ENCODE measurements at places on chromosomes 7 and 10. TPM values are rescaled to one million over a fixed set of nuclear protein-coding genes. Genes with fewer than 3 reads are reported as not detected.
A peak's percentile ranks its signal among the peaks of the same experiment; 100 is the strongest.

DNA sequence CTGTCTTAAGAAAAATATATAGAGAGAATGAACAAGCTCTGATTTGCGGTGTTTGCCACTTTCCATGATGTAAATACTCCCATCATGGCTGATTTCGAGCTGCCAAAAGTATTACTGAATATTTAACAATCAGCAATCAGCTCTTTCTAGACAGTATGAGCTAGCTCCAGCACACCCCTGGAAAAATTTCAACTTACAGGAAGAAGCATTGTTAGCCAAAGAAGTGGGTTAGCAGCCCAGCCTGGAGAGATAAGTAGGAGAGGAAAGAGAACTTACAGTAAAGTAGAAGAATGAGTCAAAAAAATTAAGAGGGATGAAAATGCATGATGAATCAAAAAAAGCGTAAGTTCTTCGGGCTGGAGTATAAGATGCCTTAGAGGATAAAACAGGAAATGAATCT, 60.6 kb upstream of the ANK3 start:
- no peak for DNase-seq

GRCh38 chr10:6553937-6554336, 26.1 kb downstream of the PRKCQ start:
- no peak for DNase-seq

DNA sequence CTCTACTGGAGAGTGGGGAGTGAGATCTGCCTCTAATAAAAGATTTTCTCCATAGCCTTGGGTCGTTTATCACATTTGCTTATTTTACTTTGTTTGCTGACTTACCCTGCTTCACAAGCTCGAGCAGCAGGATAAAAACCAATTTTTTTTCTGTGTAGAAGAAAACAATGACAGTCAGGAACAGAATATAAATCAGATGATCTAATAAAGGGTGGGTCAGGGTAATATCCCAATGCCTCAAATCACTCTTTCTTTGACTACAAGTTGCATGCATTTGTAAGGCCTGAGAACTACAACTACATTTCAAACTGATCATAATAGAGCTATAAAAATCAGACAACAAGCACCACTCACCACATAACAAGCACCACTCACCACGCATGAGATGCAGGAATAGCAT, 174.4 kb upstream of the ADARB2 start:
- DNase-seq = no peak

DNA sequence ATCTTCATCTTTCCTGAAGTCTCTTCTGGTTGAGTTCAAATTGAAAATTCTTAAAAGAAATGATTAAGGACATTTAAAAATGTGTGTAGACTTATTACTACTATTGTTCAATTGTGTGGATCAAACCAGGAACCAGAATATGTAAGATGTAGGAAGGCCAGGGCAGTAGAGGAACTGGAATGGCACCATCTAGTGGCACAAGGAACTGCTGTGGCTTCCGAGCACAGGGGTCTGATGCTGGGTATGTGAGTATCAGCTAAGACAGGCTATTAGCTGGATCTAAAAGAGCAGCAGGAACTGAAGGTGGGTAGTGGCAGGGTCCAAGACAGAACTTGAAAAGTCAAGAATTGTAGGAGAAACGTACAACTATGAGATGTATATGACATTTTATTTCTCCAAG, 247.3 kb downstream of the SEMA3A start:
- peak; percentile 33 for DNase-seq

- no peak for DNase-seq
Observed at GRCh38 chr7:39399986-39400385, 166.2 kb upstream of the YAE1 start.

- DNase-seq = no peak
Observed at GRCh38 chr7:89283302-89283701, 487.8 kb upstream of the TEX47 start.

DNA sequence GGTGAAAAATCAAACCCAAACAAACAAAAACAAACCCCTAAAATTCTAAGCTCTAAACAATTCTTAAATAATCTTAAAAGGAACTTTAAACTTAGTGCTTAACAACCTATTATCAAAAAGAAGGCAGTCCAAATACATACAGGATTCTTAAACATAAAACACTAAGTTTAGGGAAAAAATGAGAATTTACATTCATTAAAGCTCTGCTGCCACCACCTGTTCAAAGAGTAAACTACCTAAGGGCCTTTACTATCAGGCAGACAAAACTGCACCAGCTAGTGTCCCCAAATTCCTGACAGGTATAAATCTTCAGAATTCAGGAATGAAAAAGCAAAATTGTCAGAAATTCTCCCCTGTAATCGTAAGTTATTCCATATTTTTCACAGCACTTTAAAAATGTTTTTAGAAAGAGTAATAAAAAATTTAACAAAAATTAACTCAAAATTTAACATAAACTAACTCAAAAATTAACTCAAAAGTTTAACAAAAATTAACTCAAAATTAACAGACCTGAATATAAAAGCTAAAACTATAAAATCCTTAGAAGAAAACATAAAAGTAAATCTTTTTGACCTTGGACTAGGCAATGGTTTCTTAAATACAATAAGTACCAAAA, 55.1 kb downstream of the PDZD8 start:
- DNase-seq = peak; percentile 42

GRCh38 chr7:68146983-68147382, 1150.3 kb downstream of the TYW1 start:
- DNase-seq = no peak

DNA sequence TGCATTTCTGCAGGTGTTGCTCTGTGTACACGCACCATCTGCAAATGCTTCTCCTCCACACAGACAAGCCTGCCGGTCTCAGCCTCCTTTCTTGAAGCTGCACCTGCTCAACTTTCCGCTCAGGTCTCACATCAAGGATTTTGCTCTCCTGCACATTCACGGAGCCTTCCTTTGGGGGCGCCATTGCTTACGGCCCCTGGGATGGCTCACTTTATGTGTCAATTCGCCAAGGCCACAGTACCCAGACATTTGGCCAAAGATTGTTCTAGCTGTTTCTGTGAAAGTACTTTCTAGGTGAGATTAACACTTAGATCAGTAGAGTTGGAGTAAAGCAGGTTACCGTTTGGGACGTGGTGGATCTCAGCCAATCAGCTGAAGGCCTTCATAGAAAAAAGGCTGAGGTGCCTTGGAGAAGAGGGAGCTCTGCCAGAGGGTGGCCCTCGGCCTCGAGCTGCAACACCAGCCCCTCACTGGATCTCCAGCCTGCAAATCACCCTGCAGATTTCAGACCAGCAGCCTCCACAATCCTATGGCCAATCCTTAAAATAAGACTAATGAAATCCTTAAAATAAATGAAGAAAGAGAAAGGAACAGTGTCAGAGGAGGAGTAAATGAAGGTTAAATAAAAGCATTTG, 39.9 kb upstream of the PPP2R2D start:
- DNase-seq = no peak

GRCh38 chr7:28410628-28411531, 1.4 kb upstream of the CREB5 start:
- peak; percentile 31 for DNase-seq

- no peak for DNase-seq
Observed at GRCh38 chr10:27745732-27746396, at the start of gene MKX. Gene MKX, minus strand, starts transcription at chr10:27745819. Its CDS starts 2,404 bp downstream, at chr10:27743415.

GRCh38 chr7:130926001-130926691, 192.1 kb upstream of the KLF14 start:
- DNase-seq = no peak

DNA sequence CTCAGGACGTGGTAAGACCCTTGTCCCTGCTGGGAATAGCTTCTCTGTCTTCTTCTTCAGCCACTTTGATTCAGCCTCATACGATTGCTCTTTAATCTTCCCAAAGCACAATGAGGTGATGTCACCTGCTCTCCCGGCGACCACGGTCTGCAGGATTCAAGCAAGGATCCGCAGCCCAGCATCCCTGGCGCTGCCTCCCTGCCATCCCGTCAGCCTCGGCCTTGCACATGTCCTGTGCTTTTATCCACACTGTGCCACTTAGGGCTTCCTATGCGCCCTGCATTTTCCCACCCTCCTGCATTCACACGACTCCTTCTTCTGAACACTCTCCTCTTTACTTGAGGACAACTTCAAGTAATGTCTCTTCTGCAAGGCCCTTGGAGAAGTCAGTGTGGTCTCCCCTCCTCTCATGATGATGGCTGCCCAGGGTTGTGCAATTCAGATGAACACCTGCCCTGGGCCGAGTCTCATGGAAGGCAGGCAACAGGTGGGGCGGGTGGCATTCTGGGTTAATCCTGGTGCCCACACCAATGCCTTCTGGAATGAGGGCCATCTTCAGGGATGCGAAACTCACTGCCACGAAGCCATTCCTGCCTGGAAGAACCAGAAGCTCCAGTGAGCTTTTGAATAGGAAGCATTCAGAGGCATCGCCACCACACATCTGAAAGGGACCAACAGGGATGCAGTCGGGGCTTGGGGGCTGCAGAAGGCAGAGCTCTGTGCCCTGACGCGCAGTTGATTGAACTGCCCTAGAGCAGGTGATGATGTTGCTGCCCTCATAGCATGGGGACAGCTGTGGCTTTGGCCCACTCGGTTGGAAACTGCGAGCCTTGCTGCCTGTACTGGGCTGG, 287.5 kb downstream of the GLRX3 start:
- no peak for DNase-seq

GRCh38 chr7:30553546-30553945, 41.1 kb upstream of the GARS1 start:
- DNase-seq = no peak

GRCh38 chr7:8724080-8724718, 290.8 kb downstream of the NXPH1 start:
- DNase-seq = peak; percentile 62

The CDK14 gene
- total RNA-seq = 21.2 TPM

The ZPBP gene
- not detected for total RNA-seq

The SLC26A5 gene
- not detected for total RNA-seq

The ZNF853 gene
- total RNA-seq = not detected

The MSRB2 gene
- 19.0 TPM for total RNA-seq

The OR2A42 gene
- not detected for total RNA-seq

Data from MCF 10A (cell line).